Head of caudate nucleus (tissue), 42 donors: ENCODE measurements at places on chromosomes 2 and 18.

- no peak for DNase-seq
These were observed 21.6 kb upstream of the ITGB6 start for GRCh38 chr2:160221391-160222276.

DNA sequence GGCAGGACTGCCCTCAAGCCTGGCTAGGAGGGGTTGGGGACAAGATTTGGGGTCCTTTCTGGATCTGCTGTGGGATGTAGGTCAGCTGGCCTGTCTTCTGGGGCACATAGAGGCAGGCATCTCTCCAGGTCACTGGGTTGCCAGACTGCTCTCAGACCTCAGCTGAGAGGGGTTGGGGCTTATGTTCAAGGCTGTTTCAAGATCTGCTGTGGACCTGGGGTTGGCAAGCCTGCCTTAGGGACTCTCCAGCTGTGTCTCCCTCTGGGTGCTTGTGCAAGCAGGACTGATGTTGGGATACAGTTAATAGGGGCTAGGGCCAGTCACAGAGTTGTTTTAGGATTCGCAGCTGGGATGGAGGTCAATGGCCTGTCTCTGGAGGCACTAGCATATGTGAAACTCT, 363.0 kb upstream of the ST6GAL2 start:
- DNase-seq, result no peak

- DNase-seq, result no peak
These were observed 154.6 kb upstream of the ZSWIM2 start for GRCh38 chr2:187003611-187004010.

GRCh38 chr2:145916799-145917198, 1396.9 kb upstream of the ZEB2 start:
- no peak for DNase-seq

- no peak for DNase-seq
These were observed 58.1 kb downstream of the MAP3K19 start for GRCh38 chr2:134988994-134989605.

DNA sequence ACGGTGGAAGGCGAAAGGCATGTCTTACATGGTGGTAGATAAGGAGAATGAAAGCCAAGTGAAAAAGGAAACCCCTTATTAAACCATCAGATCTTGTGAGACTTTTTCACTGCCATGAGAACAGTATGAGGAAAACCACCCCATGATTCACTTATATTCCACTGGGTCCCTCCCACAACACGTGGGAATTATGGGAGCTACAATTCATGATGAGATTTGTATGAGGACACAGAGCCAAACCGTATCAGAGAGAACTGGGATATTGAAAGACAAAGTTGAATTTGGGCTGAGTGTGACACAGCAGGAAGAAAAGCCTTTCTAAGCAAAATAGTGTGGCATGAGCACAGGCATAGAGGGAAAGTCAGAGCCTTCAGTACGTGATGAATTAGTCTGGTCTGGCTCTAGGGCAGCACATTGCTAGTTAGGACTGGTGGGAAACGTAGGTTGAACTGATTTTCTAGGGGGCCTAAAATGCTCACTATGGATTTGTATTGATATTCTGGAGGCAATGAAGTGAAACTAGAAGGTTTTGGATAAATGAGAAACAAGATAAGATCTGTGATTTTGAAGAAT, 84.8 kb upstream of the RND3 start:
- no peak for DNase-seq

DNA sequence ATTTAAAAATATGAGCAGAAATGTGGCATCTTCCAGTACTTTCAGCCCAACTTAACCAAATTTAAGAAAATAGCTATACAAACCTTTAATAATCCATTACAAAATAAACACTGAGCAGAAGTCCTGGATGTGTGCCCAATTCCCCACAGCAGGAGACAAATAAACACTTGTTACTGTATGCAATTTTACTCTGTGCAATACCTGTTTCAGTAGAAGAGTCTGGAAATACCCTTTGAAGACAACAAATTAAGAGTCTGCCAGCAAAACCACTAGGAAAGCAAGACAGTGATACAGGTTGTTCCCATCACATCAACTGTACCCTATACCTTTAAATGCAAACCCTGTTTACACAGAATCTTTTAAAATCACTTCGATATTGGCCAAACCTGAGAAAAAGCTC, 41.4 kb upstream of the RNU4ATAC start:
- DNase-seq, result no peak

DNA sequence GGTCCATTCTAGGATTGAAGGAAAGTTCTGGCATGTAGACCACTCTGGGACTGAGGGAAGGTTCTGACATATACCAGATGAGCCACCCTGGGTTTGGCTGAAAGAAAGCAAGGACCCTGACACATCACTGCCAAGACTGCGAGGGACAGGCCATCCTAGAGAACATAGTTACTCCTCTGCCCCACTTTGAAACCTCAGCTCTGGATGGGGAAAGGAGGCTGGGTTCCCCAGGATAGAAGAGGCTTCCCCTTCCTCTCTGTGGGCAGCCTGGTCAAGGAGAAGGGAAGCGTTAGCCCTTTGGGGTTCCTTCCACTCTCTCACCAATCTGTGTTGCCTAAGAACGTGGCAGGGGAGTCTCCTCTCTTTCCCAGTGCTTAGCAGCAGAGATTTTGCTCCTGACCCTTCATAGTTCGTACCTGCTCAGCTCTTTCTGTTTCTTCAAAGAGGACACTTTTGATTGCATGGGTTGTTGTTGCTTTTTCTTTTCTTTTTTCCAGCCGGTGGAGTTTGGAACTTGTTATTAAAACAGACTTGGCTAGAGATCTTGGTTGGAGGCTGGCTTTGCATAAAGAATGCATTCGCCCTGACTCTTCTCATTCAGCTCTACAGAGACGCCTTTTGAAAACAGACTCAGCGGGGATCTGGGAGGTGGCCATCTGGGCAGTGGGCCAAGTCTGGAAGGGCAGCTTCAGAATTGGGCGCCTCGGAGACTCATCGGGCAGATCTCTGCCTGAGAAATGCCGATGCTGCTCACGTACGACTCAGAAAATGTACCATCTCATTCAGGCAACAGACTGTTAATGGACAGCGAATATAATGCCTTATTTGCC, 166.1 kb downstream of the CLIP4 start:
- DNase-seq, result peak; percentile 91

- DNase-seq, result peak; percentile 43
These were observed 122.7 kb downstream of the COL6A3 start for GRCh38 chr2:237291138-237291792.

DNA sequence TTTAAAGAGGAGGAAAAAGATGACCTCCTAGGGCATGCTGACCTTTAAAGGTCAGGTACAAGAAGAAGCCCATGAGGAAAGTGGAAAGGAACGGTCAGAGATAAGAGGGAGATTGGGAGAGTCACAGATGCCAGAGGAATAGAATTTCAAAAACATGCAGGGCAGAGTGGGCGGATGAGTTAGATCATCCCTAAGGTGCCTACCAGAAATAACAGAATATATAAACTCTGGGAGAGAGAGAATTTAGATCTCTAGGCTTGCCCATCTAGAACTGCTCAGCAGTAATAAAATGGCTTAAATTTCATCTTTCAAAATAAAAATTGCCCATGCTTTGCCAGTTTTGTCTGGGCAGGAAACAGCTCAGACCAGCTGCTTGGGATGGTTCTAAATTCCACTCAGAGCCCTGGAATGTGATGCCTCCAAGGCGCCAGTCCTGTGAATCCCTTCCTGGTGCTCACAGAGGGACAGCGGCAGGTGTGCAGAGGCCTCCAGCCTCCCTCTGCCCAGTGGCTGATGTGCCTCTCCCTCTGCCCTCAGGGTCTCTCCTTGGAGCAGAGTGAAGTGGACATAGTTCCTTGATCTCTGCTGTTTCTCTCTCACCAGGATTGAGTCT, 130.9 kb downstream of the ANTXR1 start:
- DNase-seq, result no peak

DNA sequence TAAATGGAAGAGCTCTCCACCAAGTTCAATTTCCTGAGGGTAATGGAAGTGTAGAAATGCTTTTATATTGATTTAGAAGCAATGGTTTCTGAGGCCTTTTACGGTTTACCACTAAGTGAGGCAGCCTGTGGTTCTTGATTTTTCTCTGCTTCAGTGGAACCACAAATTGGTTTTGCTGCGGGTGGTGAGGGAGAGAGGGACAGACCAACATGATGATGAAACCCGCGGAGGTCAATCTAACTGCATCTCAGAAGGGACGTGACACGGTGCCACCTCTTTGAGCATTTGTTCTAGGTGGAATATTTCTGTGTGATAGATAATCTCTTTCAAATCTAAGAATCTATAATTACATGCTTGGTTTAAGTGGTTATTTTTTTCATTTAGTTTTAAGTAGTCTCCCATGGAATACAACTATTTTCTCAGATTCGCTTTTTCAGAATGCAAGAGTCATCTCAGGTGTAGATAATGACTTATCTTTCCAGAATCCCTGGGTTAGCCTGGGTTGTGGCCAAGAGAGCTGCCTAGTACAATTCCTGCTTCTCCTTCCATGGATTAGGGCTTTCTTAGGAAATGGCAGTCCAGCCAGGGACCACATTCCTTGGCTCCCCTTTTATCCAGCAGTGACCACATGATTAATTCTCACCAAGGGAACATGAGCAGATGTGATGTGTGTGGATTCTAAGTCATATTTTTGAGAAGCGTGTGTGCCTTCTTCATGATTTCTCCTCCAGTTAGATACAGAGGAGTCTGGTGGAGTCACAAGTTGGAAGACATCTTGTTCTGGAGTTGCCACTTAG, 52.5 kb downstream of the KCNE4 start:
- DNase-seq, result no peak

- no peak for DNase-seq
These were observed 12.0 kb downstream of the SMARCAL1 start for GRCh38 chr2:216424274-216424673.
